ENCODE measurements at places on chromosomes 1 and 21.

GRCh38 chr1:56291374-56291919, 287.9 kb downstream of the PLPP3 start:
- DNase-seq = no peak

DNA sequence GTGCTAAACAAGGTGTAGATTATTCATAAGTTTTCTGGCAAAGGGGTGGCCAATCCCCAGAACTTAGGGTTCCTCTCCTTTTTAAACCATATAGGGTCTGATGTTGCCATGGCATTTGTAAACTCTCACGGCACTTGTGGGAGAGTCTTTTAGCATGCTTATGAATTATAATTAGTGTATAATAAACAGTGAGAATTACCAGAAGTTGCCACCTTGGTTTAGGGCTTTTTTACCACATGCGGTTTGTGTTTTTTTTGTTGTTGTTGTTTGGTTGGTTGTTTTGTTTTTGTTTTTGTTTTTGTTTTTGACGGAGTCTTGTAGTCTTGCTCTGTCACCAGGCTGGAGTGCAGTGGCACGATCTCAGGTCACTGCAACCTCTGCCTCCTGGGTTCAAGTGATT, 8.9 kb upstream of the LAX1 start:
- no peak for DNase-seq

DNA sequence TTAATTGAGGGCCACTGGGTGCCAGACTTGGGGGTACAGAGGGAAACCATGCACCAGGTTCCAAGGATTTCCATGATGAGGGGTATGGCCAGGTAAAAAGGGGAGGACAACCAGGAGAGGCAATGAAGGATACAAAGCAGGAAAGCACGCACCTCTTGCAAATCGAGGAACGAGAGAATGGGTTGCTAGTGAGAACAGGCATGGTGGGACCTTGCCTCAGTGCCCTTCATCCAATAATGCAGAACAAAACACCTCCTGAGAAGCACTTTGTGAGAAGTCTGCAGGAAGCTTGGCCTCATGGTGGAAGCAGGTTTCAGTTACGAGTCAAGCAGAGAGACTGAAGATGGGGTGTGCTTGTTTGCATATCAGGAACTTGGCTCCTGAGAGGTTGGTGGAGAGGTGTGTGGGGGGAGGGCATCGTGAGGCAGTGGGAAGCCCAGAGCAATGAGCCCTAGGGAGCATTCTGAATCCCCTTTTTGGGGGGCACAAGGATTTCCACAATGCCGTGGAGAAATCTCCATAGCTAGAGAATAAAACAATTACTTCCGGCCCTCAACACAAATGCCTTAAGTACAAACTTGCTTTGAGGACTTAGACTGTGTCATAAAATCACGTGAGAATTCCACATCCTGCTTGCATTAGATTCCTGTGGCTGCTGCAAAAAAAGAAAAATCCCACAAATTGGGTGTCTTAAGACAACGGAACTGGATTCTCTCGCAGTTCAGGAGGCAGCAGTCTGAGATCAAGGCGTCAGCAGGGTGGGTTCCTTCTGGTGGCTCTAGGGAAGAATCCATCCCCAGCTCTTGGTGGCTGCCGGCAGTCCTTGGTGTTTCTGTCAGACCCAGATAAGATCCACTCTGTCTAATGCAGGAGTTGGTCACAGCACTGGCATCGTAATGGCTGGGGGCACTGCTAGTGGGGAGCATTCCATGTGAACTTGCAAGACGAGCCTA, 54.9 kb upstream of the BACE2 start:
- DNase-seq = peak; percentile 20

DNA sequence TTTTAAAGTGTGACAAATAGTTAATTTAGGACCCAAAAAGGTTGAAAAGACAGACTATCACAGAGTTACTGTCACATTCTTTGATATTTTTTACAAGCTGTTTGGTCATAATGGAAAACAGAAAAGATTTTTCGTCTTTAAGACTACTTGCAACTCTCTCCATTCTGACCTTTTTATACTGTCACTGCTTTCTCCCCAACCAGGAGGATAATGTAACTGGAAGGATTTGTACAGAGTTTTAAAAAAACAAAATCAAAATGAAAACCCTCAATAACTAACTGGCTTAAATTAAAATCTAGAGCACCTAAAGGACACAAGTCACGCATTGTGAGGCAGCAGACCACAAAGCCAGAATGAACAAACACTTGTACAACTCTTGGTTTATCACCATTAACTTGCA, 257.7 kb downstream of the FAF1 start:
- no peak for DNase-seq

DNA sequence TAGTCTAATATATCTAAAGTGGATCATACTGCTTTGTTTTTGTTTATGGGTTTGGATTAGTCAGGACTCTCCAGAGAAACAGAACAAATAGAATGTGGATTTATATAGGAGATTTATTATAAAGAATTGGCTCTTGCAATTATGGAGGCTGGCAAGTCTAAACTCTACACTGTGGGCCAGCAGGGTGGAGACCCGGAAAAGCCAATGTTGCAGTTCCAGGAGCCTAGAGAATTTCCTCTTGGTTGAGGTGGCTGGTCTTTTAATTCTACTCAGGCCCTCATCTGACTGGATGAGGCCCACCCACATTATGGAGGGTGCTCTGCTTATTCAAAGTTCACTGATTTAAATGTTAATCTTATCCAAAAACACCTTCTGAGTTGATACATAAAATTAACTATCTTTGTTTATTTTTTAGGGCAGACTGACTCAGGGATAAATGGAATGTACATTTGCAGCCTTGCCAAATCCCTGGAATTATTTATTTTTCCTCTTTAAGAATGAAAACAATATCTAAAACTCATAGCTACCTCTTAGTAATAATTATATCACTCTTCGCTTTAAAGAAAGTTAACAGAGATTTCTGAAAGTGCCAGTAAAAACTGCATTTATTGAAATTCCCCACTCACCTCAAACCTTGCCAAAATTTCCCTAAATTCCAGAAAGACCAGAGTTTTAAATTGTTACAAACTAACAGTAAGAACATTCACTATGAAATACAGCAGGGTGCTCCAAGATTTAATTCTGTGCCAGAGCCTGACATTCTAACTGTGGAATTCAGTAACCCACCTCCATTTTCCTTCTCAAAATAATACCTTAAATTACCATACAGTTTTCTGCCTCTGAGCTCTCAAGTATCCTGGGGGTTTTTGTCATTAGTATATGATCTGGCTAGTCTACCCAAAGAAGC, 36.6 kb upstream of the SSX2IP start:
- DNase-seq = no peak

DNA sequence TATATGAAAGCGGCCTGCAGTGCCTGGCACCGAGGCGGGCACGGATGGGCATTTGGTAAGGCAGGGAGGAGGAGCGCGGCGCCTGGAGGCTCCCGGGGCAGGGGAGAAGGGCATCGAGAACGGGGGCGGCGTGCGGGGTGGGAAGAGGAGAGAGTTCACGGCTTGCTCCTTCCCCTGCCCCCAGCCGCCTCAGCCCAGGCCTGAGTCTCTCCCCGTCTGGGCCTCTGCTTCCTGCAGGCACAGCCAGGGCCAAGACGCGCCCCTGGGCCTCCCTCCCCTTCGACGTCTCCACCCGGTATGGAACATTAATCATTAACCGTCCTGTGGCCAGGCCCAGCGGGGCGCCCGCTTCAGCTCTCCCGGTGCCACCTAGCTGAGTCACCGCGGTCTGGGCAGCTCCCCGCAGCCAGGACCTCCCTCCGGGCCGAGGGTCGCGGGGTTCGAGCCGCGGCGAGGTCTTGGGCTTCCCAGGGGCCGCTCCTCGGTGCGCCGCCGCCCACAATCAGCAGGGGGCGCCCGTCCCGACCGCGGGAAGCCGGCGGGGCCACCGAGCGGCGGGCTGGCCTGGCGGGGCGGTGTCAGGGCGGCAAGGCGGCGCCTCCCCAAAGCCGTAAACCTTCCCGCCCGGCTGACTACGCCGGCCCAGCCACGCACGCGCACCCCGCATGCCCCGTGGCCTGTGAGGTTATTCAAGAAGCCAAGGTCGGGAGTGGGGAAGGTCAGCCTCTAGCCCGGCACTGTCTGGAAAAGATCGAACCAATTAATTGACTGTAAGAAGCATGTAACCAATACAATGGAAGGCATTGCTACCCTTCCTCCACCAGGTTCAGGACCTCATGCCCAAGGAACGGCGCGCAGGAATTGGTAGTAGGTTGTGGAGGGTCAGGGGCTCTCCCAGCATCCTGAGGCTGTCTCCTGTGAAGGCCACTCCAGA, 23.4 kb upstream of the RD3 start:
- DNase-seq = no peak

- DNase-seq = no peak
Measured at GRCh38 chr1:195971589-195971988, 636.7 kb downstream of the KCNT2 start.

GRCh38 chr1:175129997-175130648, 62.5 kb downstream of the KIAA0040 start:
- peak; percentile 52 for DNase-seq

DNA sequence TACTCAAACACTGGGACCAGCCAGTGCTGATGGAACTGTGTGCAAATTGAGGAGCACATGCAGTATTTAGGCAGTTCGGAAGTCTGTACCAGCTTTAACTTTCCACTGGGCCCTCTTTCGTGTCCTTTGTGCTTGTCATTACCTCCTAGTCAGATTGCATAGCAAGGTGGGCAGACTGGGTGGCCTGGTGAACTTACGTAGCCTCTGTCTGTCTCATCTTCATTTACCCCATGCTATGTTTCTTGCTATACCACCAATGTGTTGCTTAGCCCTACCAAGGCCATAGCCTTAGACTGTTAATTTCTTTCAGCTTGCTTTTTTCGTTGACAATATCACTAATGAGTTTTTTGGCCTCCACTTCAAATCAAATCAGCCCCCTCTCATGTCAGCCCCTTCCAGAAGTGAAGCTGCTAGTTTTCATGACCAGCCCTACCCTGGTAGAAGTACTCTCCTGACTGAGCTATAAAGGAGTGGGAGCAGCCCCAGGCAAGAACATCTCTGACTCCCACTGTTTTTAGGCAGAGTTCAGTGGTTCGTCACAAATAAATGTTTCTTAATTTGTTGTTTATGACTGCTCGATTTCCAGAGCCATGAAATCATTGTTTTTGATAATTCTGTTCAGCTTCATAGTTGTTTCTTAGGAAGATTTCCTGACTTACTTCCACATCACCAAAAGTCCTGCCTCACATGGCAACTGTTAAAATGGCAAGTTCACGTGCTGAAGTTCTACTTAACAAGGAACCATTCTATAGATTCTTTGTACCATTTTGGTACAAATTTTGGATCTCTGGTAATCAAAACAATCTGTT, 19.3 kb downstream of the PRKACB start:
- DNase-seq = no peak

DNA sequence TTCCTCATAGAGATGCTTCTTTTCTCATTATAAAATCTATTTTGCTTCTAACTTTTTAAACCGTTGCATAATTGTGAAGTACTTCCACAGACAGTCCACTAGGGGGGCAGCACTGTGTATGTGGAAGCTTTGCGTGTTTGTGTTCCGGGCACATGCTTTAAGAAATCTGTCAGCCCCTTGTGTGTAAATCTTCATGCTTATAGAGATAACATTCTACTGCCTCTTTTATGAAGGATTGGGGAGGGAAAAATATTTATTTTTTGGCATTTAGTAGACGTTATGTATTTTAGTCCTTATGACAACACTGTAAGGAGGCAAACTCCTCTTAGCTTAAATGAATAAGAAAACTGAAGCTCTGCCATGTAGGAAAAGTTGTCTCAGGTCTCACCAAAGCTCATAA, 157.3 kb upstream of the PTGFR start:
- peak; percentile 5 for DNase-seq

DNA sequence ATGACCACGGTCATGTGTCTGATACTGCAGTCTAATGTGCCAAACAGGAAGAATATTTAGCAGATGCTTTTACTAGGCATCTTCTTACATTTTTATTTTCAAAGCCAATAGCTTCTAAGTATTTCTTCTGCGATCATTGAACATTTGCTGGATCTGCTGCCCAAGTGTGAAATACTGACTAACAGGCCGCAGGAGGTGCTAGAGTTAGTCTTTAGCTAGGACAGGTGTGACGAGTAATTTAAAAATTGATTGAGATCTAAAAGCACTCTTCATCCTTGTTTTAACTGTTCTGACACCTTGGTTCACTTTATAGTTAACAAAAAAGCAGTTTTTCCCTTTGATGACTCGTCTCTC, 748 bp upstream of the FAM78B start:
- no peak for DNase-seq

GRCh38 chr1:206482611-206483010, 12.3 kb downstream of the IKBKE start:
- no peak for DNase-seq

GRCh38 chr1:187490266-187490665, 661.5 kb downstream of the PLA2G4A start:
- no peak for DNase-seq

- DNase-seq = no peak
Measured at GRCh38 chr1:48738356-48738755, 38.3 kb downstream of the BEND5 start.

DNA sequence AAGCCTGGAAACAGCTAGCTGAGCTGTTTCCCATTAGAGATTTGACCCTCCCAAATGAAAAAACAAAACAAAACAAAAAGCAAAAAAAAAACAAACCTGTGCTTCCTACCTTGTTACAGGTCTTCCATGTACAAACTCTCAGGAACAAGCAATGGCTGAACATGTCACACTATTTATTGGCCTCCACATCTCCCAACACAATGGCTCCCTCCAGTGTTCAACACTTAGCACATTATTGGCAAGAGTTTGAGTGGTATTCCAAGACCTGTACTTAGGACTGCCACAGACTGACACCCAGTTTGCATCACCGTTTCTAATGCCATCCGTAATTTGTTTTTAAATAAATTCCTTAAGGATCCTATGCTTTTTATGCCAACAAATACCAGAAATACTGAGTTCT, 195.0 kb upstream of the OLFM3 start:
- peak; percentile 47 for DNase-seq

DNA sequence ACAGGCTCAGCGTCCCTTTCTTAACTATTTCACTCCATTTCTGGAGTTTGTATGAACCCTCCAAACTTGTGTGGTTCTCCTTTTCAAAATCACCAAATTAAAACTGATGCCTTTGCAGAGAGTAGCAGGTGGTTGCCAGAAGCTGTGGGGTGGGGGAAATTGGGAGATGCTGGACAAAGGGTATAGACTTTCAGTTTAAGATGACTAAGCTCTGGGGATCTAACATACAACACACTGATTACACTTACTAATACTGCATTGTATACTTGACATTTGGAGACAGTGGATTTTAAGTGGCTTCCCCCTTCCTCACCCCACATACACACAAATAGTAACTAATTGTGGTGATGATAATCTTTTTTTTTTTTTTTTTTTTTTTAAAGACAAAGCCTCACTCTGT, 11.1 kb upstream of the SCYL3 start:
- DNase-seq = no peak

All from iPS DF 6.9 (cell line).